ENCODE measurements at places on chromosomes 6 and 20.

DNA sequence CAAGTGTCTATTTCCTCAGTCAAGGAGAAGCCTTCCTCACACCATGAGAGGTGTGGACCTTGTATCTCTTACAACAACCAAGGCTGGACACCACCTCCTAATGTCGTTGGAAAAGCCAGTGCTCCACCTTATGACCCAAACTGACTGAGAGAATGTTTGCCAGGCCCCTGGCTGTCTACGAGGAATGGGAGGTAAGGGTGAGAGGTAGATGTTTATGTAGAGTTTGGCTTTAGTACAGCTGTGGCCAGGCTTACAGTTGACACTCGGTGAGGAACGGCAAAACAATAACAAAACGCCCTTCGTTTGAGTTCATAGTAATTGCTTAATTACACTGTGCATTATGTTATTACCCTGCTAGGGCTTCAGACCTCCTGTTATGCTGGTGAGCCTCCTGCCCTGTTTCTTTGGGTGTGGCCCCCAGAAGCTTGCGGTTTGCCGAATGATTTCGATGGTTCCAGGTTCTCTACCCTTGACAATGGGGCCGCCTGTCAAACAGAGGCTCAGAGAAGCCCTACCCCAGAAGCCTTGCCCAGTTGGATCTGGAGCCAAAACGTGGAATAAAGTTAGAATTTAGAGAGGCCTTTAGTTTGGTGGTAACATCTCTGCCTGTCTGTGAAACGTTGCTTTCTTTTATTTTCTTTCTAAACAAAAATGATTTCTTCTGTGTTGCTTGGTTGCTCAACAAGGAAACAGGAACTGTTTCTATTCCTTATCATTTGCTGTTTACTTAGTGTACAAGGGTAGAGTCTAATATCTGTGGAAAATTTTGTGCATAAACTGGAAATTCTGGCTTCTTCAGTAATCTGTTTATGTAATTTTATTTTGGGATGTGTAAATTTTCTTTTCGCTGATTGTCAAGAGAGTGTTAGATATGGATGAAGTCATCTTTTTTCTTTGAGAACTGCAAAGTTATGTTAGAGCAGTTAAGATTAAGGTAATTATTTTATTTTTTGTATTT, 60.4 kb upstream of the FOXQ1 start:
- no peak for DNase-seq

DNA sequence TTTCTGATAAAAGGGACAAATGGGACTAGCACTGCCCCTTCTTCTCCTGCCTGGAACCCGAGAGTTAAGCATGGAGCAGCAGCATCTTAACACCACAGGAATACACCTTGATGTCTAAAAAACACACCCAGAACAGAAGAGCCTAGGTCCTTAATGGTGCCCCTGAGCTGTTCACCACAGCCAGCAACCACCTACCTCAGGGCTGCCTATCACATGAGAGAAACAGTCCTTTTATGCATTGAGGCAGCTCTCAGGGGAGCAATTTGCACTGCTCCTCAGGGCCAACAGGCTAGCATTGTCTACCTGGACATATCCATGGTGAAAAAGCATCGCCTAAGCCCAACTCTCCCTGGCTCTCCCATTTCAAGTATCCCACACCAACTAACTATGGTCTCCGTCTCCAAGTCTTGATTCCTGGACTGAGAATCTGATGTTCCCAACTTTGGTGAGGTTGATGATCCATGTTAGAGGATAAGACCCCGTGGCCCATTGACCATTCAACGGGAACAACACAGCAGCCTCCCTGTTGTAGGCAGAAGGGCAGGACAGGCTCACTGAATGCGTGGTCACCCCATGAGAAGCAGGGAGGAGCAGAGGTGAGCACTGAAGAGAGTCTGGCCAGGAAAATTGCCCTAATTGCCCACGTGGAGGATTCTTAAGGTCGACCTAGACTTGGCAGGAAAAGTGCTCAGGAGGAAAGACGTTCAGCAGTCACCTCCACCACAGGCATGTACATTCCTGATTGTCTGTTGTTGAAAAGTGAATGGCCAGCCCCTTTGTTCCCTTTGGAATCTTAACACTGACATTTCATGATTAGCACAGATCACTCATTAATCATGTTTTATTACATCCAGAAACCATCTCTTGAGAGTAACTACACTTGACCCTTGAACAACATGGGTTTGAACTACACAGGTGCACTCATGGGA, 4.2 kb upstream of the APMAP start:
- no peak for DNase-seq

DNA sequence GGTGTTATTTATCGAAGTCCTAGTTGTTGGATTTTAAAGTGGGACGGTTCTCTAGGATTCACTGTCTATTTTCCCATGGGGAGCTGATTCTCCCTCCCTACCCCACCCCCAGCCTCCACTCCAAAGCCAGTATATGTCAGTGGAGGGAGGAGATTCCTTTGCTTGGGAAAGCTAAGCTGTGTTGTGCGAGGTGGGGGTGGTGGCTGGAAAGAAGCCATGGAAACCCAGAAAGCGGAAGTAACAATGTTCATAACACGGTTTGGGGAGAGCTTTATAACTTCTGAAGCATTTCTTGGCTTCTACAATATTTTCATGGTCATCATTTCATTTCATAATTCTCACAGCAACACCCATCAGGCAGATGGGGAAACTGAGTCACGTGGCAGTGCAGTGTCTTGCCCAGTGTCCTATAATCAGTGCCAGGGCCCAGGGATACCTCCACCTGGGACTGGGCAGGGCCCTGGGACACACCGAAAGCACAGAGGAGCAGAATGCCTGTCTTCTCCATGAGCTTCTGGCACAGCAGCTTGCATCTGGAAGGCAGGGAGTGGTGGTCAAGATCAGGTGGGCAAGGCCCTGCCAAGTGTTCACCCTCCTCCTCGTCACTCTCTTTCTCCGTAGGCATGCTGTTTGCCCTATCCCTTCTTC, 4.5 kb downstream of the SUN5 start:
- DNase-seq: no peak

DNA sequence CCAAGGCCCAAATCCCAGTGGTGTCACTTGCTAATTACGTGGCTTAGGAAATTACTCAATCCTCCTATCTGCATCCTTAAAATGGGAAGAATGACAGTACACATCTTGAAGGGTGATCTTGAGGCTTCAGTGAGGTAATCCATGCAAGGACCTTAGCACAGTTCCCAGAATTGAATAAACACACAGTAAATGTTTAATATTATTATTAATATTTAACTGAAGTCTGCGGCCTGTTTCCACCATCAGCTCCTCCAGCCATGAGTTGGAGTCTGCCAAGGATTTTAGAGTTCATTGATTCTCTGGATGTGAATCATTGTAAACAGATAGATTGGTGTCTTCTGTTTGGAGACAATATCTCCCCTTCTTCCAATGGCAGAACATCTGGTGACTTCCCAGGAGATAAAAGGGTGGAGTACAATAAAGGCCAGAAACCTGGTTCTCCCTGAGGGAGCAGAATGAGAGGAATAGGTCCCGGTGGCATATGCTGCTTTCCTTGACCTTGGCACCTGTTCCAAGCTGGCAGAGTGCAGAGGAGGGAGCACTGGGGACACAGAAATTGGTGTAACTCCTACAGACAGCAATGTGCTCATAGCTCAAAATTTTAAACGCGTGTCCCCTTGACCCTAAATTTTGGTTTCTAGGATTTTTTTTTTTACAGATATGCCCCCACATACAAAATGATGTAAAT, 25.4 kb downstream of the UNC5CL start:
- DNase-seq: no peak

- DNase-seq: no peak
Observed at GRCh38 chr6:112204350-112204706, 50.0 kb downstream of the LAMA4 start.

DNA sequence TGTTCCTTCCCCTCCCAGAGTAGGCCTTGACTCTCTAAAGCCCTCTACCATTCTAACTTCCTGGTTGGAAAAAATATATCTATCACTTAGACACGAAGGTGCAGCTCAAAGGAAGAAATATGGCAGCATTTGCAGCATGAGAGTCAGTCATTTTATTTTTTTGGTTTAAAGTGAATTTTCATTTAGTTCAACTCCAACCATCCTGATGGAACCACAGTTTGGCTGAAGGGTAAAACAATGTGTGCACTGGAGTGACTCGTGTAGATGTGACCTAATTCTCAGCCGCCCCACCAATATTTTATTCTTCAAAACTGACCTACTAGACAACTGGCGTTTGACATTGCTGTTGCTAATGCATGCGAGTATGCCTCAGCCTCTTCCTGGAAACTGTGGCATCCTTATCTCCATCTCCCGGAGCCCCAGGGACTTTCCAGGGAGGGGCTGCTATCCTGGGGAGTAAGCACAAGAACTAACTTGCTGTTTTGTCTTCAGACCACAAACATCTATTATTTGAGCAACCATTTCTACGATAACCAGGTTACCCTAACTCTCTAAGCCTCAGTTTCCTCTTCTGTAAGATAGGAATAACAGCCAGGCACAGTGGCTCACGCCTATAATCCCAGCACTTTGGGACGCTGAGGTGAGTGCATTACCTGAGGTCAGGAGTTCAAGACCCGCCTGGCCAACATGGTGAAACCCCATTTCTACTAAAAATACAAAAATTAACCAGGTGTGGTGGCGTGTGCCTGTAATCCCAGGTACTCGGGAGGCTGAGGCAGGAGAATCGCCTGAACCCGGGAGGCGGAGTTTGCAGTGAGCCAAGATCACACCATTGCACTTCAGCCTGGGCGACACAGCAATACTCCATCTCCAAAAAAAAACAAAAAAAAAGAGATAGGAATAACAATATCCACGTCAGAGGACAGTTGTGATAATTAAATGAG, 148.7 kb upstream of the JARID2 start:
- DNase-seq: peak; percentile 9

DNA sequence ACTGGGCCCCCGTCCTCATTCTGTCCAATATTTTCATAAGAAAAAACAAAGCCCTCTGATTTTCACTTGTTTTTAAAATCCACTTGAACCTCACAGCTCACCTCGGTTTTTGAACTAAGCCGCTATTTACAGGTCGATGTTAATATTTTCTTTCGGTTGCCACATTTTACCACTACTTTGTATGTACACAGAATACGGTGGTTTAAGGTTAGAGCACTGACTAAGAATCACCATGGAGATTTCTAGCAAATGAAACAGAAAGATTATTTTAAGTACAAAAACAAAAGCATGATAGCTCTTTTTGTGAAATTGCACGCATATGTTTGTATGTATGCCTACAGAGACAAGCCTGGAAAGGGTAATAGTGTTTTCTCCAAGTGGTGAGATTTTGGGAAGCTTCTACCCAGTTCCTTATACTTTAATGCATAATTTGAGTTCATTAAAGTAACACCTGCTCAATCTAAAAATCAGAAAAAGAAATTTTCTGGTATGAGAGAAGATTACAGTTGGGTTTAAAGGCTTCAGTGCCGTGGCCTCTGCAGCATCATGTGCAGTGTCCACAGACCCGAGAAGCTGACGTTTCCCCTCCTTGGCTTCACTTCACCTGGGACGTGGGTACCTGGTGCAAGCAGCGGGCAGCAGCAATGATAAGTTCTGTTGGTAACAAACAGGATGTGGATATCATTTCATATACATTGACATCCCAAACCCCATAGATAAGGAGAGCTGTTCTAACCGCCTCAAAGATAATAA, 144.0 kb downstream of the UST start:
- peak; percentile 65 for DNase-seq

DNA sequence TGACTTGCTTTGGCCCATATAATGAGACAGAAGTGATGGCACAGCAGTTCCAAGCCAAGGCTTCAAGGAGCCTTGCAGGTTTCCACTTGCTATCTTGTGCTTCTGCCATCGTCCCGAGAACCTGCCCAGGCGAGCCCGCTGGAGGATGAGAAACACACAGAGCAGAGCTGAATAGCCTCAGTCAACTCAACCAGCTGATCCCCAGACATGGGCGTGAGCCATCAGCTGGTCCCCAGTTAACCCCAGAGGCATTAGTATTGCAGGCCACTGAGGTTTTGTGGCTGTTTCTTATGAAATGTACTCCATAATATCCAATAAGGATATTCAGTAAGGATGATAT, 81.7 kb upstream of the SHLD1 start:
- DNase-seq: no peak

GRCh38 chr20:13430346-13431002, 208.3 kb downstream of the TASP1 start:
- DNase-seq: peak; percentile 5

- no peak for DNase-seq
Observed at GRCh38 chr20:44633872-44634600, 17.5 kb downstream of the ADA start.

GRCh38 chr20:41278936-41279335, 38.6 kb downstream of the ZHX3 start:
- DNase-seq: no peak

- DNase-seq: no peak
Observed at GRCh38 chr6:20117474-20117873, 94.8 kb downstream of the MBOAT1 start.

DNA sequence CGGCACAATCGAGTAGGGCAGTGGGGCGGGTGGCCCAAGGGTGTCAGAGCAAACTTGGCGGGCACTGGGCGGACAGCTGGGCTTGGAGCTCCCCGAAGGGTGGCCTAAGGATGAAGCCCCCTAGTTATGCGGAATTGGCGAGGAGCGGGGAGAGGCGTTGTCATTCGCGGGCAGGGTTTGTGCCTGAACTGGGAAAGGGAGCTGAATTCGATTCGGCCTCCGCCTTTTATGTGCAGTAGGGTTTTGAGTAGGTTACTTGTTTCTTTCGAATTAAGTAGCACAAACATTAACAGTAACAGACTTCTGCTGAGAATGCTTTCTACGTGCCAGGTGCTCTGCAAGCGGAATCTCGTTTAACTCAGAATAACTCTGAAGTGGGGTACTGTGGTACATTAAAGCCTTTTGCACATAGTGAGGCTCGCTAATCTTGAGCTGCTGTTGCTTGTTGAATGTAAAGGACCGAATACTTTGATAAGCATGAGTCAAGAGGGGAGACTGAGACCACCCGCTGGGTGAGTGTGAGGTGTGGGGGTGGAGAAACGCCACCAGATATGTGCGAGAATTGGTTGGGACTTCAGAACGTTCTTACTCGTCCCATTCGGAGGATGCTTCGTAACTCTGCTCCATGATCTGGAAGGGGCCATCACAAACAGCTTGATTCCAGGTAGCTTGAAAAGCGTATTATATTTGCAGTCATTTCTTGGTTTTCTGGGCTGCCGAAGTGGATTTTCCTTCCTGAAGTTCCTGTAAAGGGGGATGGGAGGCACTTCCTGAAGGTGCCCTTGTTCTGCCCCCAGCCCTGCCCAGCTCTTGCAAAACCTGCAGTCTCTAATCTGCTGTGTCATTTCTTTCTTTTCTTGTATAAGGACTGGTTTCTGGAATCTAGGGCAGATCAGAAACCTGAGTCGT, 833 bp downstream of the RAB5IF start:
- DNase-seq: peak; percentile 47

- no peak for DNase-seq
Observed at GRCh38 chr6:10389739-10390494, 25.0 kb downstream of the TFAP2A start.

DNA sequence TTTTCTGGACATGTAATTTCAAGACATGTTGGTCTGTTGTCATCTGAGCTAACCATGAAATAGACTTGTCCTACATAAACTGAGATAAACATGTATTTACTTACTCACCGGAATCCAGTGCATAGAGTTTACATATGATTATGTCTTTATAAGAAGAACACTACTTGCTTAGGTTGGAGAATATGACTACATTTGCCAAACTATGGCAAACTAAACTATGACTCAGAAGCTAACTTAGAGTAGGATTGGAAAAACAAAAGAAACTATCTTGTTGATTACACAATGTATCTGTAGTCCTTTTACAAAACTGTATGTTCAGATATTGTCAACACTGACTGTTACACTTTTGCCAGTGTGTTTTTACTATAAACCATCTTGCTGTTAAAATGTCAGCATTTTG, 113.3 kb downstream of the CRYBG1 start:
- DNase-seq: peak; percentile 89

- peak; percentile 99 for DNase-seq
Observed at GRCh38 chr6:157143171-157143889, 180.0 kb downstream of the TMEM242 start.

- DNase-seq: peak; percentile 33
Observed at GRCh38 chr20:48008850-48009515, 223.7 kb upstream of the SULF2 start.
